CD4-positive, alpha-beta T cell treated with Interleukin-6 for 4 hours (primary cell): ENCODE measurements at places on chromosomes 3 and 15.

- DNase-seq = no peak
Observed at GRCh38 chr15:33243869-33244268, 49.4 kb upstream of the FMN1 start.

DNA sequence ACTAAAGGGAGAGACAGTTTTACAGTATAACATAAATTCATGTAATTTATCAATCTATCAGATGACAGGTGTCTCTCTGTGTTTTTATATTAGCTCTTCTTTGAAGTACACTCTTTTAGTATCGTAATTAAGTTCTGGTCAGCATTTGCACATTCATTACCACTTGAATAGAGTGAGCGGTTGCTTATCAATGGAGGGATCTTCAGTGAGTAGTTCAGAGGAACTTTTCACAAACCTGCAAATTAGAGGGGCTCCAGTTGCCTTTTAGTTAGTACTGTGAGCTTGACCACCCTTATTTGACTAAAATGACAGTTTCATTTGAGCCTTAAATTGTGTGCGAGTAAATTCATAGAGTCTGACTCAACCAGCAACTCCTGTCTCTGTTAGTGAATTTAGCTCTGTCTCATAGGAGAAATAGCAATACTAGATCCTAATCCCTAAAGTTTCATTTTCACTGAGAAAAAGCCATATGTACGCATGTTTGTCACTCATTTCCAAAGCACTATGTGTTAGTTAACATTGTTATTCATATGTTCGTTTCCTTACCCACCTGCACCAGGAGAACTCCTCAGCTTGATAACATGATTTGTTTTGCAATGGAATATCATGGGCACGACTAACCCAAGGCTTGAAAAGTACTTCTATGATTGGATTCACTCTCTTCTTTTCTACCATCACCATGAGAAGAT, 57.5 kb upstream of the ZBED2 start:
- no peak for DNase-seq

DNA sequence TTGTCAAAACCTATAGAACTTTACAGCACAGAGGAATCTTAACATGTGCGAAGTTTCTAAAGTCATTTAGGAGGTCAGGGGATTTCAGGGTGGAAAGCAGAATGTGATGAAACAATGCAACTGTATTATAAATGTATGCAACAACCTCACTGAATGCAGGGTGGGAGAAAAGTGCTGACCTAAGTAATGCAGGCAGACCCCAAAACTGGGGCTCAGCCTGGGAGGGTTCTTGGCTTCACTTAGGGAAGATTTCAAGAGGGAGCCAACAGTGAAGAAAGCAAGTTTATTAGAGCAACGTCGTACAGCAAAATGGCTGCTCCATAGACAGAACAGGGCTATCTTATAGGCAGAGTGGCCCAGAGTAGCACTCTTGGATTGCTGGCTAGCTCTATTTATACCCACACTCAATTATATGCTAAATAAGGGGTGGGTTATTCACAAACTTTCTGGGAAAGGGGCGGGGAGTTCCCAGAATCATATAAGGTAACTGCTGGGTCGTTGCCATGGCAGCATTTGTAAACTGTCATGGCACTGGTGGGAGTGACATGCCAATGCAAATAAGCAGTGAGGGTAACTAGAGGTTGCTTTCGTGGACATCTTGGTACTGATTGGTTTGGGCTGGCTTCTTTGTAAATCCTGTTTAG, 14.2 kb upstream of the CAND2 start:
- DNase-seq = no peak

GRCh38 chr15:70120958-70121623, 23.4 kb upstream of the TLE3 start:
- no peak for DNase-seq

- no peak for DNase-seq
Observed at GRCh38 chr3:107045791-107046190, 331.4 kb upstream of the CCDC54 start.

- DNase-seq = no peak
Observed at GRCh38 chr3:33007776-33008175, 56.3 kb downstream of the CCR4 start.

- DNase-seq = no peak
Observed at GRCh38 chr3:278300-279064, 81.9 kb downstream of the CHL1 start.

DNA sequence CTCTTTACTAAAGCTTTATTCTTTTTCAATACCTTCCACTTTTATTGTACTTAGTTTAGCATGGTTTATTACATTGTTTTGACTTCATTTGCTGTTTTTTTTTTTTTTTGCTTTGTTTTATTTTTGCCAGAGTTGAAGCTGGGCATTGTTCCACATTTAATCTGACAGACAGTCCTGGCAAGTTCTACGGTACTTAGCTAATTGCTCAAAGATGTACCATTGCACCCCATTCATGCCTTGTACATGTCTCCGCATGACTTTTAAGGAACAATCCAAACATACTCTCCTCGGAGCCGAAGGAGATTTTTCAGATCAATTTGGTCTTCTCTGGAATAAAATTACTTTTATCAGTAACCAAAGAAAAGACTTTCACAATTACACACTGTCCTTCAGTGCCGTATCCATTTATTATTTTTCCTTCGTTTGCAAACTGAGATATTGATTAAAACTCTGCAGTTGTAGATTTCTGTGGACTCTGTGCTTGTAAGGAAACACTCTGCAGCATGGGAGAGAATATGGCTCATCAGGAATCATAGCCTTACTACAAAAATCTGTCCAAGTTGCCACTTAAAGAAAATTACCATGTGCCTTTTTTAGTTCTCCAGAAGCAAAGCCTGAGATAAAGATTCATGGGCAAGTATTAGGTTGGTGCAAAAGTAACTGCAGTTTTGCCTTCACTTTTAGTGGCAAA, 952.0 kb downstream of the AGBL1 start:
- no peak for DNase-seq

DNA sequence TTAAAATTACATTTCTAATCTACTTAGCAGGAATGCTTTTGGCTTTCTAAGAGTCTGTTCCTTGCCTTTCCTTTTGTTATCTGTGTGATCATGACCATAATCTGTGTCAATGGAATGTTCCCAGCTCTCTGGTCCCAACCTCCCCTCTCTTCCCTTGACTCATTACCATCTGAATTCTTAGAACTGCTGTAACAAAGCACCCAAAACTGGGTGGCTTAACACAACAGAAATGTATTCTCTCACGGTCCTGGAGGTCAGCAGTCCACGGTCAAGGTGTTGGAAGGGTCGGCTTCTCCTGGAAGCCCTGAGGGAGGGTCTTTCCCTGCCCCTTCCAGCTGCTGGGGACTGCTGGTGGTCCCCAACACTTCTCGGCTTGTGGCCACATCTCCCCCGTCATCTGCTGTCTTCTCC, 81.1 kb downstream of the LRRK1 start:
- no peak for DNase-seq

GRCh38 chr3:149385617-149386298, 8.3 kb upstream of the TM4SF1 start:
- DNase-seq = no peak

DNA sequence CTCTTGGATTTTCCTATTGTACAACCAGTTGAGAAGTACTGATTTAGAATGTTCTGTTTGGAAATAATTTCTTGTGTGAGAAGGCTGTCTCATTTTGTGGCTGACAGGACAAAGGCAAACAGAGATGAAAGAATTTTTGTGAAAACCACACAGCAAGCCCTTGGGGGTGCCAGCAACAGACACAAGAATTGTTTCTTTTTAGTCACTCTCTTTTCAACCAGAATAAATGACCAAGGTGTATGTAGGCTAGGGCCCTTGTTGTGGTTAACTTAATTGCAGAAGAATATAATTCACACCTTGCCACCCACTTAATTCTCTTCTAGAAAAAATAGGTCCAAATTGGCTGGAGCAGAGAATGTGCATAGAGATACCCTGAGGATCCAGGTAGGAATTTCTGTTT, 329.4 kb upstream of the TBC1D5 start:
- DNase-seq = no peak

DNA sequence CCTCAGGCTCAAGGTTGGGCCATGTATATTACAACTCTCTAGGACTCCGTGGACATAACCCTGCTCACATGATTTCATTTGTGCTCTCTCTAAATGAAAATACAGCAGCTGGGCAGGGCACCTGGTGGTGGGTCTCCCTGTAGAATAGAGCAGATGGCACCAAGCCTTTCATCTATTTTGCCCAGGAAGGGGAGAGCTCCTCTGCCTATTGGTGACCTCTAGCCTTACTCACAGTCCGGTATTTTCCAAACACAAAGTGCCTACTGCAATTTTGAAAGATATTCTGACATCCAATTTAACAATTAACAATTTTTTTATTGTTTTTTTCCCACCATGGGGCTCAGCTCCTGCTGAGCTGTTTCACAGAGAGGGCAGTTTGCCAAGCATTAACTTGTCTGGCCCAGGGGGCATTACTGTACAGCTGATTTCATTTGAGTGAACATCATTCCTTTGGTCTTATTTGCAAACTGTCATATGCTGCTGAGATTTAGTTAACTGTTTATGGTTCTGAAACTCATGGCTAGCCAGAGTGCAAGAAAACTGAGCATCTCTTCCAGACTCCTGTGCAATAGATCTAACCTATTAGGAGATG, 474.0 kb downstream of the EPHB1 start:
- DNase-seq = no peak

DNA sequence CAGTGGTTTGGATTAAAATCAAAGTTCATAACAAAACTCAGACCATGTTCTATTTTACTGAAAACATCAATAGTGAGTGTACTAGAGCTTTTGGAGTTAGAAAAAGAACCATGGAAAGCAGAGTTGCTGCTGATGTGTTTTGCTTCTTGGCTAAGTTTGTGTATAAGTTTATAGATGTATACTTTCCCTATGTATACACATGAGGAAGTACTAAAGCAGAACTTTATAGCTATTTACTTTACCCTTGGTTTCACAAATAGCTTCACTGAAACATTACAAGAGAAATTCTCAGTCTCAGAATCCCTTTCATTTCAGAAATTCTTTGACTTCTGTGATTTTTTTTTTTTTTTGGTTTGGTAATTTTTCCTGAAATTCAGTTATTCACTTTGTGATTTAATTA, 229.0 kb downstream of the PTPRG start:
- no peak for DNase-seq

GRCh38 chr15:67013696-67014095, 51.7 kb upstream of the SMAD3 start:
- no peak for DNase-seq

GRCh38 chr15:88563638-88564037, 17.2 kb upstream of the DET1 start:
- no peak for DNase-seq

DNA sequence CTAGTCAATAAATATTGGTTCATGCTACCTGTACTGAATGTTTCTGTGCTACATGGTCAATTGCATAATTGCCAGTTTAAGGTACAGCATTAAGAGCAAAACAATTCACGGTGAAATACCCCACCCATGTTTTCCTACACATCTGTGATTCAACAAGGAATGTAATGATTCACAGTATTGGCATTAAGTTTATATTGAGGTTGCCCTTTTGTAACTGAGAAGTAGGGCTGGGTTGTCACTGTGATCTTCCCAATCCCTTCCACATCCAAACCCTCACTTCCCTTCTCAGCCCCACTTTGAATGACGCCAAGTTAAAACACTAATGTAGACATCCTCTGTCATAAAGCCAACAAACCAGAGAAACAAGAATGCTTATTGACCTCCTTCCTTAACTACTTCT, 112.0 kb upstream of the TJP1 start:
- no peak for DNase-seq

- DNase-seq = no peak
Observed at GRCh38 chr3:60282866-60283265, 968.4 kb downstream of the FHIT start.

GRCh38 chr3:86993704-86994103, 2.8 kb upstream of the VGLL3 start:
- DNase-seq = no peak

- DNase-seq = no peak
Observed at GRCh38 chr3:195870442-195870841, 37.9 kb downstream of the TNK2 start.

- no peak for DNase-seq
Observed at GRCh38 chr3:145294572-145294971, 866.4 kb downstream of the PLOD2 start.

- DNase-seq = no peak
Observed at GRCh38 chr3:72696815-72697214, 151.4 kb downstream of the SHQ1 start.

DNA sequence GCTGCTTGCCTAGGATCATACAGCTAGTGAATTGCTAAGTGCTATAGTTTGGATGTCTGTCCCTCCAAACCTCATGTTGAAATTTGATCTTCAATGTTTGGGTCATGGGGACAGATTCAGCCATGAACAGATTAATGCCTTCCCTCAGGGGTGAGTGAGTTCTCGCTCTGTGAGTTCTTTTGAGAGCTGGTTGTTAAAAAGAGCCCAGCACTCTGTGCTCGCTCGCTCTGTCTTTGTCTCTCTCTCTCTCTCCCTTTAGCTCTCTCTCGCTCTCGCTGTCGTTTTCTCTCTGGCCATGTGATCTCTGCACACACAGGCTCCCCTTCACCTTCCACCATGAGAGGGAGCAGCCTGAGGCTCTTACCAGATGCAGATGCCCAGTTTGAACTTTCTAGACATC, 14.9 kb downstream of the TRH start:
- no peak for DNase-seq
